ENCODE measurements at places on chromosomes 12 and 14.

- no peak for DNase-seq
Observed at GRCh38 chr12:95262808-95263207, 45.2 kb downstream of the VEZT start.

GRCh38 chr12:60415351-60415750 is 819.5 kb downstream of the SLC16A7 start:
- DNase-seq = no peak

GRCh38 chr14:92890830-92891588 is 31.9 kb upstream of the CHGA start:
- DNase-seq = no peak

- DNase-seq = no peak
Observed at GRCh38 chr14:68318828-68319227, 474.0 kb downstream of the ZFP36L1 start.

DNA sequence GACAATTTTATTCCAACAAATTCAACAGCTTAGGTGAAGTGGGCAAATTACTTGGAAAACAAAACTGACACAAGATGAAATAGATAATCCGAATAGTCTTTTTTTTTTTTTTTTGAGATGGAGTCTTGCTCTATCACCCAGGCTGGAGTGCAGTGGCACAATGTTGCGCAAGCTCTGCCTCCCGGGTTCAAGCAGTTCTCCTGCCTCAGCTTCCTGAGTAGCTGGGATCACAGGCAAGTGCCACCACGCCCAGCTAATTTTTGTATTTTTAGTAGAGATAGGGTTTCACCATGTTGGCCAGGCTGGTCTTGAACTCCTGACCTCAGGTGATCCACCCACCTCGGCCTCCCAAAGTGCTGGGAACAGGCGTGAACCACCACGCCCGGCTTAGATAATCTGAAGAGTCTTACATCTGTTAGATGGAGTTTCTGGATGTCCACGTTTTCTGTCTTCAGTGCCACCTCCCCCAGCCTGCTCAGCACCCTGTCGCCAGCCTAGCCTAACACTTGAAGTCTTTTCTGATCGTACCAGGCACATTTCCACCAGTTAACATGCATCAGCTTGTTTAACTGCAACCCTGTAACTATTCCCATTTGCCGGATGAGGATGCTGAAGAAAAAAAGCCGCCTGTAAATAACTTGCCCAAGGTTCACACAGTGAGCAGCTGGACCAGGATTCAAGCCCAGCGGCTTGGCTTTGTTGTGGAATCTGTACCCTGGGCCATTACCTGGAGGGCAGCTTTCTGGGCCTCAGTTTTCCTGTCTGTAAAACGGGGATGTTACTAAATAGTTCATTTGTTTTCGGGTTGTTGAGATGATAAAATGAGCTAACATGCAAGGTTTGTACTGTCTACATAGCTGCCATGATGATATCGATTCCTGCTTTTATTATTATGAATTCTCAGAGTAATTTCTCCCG is 26.4 kb downstream of the FBRSL1 start:
- no peak for DNase-seq

DNA sequence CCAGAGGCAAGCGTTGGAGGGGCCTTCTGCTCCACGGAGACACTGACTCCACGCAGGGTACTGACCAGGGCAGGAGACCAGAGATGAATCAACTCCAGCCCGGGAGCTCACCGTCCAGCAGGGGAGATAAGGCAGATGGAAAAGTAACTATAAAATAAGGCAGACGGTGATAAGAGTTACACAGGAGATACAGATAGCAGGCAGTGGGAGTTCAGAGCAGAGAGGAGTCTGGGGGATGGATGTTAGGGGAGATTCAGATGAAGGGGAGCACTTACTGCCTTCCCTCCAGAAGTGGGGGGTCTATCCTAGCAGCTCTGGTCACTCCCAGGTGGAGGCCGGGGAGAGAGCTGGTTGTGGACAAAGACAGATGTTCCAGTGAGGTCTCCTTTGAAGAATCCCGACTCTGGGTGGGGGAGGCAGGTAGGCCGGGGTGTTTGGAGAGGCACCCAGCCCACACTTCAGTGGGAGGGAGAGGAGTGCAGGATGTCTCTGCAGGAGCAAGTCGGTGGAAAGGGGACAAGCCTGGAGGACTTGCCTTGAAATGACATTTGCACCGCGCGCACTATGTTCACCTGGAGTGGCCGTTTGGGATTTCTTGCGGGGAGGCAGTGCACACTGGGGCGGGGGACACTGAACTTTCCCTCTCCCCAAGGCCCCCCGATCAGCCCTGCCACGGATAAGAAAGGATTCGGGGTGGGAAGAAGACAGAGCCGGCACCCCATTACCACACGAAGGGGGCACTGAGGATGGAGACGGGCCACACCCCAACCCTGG is 1.2 kb downstream of the PITPNM2 start:
- no peak for DNase-seq

GRCh38 chr12:102601621-102602020 is 121.3 kb upstream of the IGF1 start:
- no peak for DNase-seq

DNA sequence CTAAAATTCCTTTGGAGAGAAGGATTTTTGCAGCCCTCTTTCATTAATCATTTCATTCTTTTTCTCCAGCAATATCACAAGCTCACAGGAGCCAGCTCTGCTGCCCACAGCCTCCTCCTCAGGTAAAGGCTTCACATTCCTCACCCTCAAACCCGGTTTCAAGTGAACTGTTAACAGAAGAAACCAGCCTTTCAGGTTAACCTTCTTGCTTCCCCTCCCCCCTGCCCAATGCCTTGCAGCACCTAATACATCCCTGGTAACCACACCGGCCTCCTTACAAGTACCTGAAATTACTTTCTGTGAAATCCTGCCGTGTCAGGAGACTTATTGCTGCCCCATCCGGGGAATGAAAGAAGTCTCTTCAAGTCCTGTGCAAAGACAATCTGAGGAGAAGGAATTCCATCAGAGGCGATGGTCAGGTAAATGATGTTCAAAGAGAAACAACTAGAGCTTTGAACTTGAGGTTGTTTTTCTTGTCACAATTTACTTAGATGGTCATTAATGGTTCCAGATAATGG is 111.2 kb downstream of the MYRFL start:
- DNase-seq = no peak

DNA sequence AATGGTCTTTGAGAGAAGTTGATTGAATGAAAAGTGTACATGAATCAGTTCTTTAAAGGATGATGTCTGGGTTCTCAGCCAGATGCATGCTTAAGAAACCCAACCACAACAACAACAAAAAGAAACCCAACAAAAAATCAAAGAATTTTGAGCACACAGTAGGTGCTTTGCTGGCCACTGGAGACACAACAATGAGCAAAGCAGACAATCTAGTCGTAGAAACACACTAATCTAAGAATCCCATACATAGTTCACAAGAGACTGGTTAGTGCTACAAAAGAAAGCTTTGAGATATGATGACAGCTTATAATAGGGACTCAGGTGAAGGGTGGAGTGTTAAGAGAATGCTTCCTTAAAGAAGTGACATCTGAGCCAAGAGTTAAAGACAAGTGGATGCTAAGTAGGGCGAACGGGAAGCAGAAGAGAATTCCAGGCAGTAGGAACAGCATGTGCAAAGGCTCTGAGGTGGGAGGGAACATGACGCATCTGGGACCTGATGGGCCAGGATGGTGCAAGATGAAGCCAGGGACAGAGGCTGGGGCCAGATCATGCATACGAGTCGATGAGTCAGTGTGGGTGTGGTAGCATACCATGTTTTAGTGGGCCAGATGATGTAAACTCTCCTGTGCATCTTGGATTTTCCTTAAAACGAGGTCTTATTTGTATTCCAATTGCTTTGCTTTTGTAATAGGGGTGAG is 4.6 kb upstream of the HIP1R start:
- no peak for DNase-seq

DNA sequence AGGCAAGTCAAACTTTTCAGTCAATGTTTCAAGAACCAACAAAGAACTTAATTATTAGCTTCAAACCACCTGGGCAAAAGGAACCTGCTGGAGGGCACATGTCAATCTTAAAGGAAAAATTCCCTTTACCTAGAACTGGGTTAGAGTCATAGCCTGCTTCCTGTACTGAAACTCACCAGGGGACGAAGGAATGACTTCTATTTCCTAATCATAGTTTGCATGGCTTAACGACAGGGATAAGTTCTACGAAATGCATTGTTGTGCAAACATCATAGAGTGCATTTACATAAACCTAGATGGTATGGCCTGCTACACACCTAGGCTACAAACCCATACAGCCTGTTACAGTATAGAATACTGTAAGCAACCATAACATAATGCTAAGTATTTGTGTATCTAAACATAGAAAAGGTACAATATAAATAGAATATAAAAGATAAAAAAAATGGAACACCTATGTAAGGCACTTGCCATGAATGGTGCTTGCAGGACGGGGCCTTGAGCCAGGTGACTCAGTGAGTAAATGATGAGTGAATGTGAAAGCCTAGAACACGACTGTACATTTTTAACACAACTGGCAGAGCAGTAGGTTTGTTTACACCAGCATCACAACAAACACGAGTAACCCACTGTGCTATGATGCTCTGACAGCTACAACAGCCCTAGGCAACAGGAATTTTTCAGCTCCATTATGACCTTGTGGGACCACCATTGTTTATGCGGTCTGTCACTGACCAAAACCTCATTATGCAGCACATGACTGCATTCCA is 234.9 kb upstream of the CAND1 start:
- DNase-seq = no peak

DNA sequence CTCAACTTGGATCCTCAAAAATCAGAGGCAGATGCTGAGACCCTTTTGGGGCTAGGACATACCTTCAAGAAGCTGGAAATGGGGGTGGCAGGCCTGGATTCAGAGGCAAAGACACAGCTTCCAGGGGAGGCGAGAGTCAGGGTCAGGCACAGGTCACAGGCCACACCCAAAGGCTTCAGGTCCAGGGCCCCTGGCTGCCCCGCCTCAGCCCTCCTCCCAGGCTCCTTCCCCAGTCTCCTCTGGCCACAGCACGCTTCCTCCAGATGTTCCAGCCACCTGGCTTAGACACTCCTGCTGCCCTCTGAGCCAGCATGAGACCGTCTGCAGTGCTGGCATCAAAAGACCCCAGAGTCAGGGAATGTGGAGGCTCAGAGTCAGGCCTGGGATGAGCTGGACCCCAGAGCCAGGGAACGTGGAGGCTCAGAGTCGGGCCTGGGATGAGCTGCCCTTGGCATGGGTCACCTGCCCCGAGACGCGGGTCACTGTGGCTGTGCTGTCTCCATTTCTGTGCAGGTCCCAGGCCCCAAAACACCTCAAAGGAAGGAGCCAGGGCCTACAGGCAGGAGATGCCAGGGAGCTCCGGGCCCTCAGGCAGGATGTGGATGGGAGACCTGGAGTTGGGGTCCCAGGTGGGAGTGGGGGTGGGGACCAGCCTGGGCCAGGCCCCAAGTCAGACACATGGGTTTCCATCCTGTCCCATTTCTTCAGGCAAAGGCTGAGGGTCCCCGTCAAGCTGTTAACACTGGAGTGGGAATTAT is 58.9 kb downstream of the DIO3 start:
- DNase-seq = no peak

DNA sequence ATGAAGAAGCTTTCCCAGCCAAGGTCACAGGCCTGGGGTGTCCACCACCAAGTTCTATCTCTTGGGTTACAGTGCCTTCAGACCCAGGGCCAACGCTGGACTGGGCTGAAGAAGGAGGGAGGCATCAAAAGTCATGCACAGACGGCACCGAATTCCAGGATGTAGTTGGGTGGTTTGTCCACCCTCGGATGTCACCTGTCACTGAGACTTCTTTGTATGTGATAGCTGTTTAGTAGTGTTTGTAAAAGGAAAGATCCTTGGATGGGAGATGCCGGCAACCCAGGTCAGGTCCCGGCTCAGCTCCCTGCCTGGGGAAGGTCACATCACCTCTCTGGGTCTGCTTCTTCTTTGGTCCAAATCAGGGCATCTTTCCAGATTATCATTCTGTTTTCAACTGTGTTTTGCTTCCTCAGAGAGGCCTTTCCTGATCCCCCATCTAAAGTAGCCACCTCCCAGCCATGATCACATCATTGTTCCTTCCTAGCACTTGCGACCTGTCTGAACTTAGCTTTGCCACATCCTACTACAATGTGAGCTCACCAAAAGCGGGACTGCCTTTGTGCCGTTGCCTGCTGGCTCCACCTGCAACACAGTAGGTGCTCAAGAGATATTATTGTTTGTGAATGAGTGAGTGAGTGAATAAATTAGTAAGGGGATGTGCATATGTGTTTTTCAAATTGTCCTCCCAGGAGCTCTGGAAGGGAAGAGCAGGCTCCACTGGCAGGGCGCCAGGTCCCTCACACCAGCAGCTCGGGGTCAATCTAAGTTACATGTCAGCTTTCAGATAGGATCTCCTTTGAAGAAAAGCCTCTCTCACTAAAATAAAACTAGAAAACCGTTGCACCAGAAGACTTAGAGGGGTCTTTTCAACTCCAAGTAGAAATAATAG is 2.1 kb downstream of the TSPAN11 start:
- no peak for DNase-seq

DNA sequence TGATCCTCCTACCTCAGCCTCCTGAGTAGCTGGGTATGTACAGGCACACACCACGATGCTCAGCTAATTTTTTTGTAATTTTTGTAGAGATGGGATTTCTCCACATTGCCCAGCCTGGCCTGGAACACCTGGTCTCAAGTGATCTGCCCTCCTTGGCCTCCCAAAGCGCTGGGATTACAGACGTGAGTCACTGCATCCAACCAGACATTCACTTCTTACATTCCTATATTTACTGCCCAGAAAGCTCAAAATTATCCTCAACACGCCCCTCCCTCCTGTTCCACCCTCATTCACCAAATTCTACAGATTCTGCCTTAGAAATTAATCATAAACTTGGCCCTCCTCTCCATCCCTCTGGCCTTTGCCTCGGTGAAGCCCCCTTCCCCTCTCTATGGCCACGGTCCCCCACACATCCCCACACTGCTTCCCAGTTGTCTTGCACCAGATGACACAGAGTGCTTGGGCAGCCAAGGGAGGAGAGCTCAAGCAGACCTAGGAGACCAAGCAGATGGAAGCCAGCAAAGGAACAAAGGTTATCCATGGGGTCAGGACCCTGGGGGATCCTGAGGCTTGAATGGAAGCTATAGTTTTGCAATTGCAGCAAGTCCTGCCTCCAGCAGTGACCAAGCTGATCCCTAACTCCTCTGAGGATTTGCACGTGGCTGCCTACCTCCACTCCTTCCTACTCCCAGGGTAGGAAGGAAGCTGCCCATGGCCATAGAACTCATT is 213.2 kb upstream of the FOXN3 start:
- DNase-seq = no peak

- DNase-seq = no peak
Observed at GRCh38 chr12:6157482-6157881, 33.0 kb upstream of the VWF start.

- DNase-seq = no peak
Observed at GRCh38 chr12:122006186-122006926, 15.3 kb upstream of the BCL7A start.

- DNase-seq = peak; percentile 65
Observed at GRCh38 chr12:51590347-51591015, 552 bp upstream of the SCN8A start.

- no peak for DNase-seq
Observed at GRCh38 chr12:10716704-10717315, 6.3 kb downstream of the YBX3 start.

- no peak for DNase-seq
Observed at GRCh38 chr12:76441016-76441415, 92.8 kb upstream of the BBS10 start.

GRCh38 chr14:74257078-74257940 is 18.1 kb downstream of the VSX2 start:
- DNase-seq = peak; percentile 76

All from activated CD4-positive, CD25-positive, alpha-beta regulatory T cell treated with anti-CD3 and anti-CD28 coated beads, Interleukin-2, amount 50 U/mL, for 72 hours (primary cell).